CD4-positive, alpha-beta T cell treated with Interleukin-4 for 1 hour (primary cell): ENCODE measurements at places on chromosomes 6 and 20.

DNA sequence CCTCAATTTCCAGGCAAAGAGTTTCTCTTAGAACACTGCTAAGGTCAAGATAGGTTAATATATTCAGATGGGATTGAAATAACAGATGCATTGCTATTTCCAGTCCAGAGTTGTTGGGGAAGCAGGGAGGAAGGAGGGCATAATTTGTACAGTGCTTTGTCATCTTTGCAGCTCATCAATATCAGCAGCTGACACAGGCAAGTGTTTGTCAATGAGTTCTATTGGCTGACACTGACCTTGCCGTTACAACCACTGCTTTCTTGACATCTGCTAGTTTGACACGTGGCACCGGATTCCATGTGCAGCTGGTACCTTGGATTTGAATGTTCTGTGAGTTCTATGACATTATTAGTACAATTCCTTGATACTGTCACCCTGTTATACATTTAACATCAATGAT, 28.0 kb upstream of the MLIP start:
- DNase-seq: no peak

GRCh38 chr6:111277819-111278218, 190.5 kb downstream of the SLC16A10 start:
- DNase-seq: no peak

DNA sequence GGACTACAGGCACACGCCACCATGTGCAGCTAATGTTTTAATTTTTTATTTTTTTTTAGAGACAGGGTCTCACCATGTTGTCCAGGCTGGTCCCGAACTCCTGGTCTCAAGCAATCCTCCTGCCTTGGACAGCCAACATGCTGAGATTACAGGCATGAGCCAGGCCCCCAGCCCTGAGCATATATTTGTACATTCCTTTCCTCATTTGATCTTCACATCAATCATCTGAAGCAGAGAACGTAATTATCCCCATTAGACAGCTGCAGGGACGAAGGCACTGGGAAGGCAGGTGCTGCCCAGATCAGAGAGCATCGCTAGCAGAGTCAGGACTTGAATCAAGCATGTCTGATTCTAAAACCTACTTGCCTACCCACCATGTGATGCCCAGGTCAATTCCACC, 41.0 kb upstream of the SIRPA start:
- DNase-seq: no peak

GRCh38 chr6:15888798-15889772, 226.3 kb upstream of the DTNBP1 start:
- DNase-seq: no peak

DNA sequence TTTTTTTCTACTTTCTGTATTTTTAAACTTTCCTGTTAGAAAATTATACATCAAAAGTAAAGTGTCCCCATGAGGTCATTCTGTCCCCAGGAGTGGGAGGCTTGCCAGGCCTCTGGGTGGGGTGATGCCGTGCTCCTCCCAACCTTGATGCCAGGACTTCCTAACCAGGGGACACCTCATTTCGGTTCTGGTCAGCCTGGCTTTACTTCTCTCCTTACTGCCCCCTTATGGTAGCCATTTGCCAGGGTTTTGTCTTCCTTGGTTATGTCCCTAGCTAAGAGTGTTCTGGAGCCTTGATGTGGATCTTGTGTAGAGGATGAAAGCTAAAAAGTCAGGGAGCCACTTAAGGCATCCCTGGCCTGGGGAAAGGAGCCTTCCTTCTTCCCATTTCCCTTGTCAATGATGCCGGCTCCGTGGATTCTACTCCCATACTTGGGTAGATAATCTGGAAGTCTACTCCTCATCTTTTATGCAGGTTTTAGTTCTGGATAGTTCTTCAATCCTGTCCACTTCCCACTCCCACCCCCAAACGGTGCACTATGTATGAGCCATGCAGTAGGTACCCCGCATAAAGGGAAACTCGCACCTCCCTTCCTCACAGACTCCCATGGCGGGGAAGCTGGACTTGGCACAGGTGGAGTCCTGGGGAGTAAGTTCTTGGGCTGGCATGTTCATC, 164.1 kb upstream of the SALL4 start:
- no peak for DNase-seq

- DNase-seq: no peak
Measured at GRCh38 chr20:21342656-21343345, 39.7 kb downstream of the XRN2 start.

DNA sequence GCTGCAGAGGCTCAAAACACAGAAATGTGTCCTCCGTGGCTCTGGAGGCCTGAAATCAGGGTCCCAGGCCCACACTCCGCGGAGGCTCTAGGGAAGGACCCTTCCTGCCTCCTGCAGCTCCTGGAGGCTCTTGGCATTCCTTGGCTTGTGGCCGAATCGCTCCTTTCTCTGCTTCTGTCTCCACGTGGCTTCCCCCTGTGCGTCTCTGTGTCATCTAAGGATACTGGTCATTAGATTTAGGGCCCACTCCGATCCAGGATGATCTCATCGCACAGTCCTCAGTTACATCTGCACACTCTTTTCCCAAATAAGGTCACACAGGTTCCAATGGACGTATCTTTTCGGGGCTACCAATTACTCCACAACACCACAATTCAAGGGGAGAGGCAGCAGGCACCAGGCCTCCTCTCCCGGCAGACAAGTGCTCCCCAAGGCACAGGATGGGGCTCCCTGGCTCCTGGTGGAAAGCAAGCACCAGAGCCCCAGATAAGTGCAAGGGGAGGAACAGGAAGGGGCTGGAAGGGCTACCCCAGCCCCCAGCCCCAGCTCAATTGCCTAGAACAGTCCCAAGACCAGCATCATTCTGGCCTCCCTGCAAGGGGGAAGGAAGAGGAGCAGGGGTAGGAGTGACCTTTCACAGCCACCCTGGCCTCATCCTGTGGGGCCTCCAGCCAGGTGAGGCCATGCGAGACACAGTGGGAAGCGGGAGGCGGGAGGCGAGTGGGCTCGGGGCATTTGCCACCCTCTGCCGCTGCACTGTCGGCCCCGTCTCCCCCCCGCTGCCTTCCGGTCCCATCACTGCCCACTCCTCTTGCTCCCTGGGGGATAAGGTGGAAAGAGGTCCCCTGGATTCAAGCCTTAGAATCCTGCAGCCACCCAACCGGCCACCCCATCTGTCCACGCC, 16.3 kb downstream of the NTSR1 start:
- DNase-seq: no peak

- DNase-seq: no peak
Measured at GRCh38 chr6:157245436-157245835, 77.9 kb downstream of the TMEM242 start.

DNA sequence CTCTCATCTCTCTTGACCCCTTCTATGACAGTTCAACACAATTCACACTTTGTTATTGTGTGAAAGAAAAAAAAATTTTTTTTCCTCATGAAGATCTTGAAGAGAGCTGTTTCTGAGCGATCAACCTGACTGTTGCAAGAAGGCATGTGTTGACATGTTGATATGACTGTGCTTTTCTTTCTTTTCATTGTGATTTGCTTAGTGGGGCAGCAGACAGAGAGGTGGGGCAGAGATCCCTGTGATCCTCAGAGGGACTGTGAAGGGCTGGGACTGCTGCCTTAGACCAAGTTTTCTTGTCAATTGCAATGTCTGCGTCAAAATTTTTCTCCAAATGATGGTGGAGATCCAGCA, 70.8 kb upstream of the IYD start:
- DNase-seq: no peak

DNA sequence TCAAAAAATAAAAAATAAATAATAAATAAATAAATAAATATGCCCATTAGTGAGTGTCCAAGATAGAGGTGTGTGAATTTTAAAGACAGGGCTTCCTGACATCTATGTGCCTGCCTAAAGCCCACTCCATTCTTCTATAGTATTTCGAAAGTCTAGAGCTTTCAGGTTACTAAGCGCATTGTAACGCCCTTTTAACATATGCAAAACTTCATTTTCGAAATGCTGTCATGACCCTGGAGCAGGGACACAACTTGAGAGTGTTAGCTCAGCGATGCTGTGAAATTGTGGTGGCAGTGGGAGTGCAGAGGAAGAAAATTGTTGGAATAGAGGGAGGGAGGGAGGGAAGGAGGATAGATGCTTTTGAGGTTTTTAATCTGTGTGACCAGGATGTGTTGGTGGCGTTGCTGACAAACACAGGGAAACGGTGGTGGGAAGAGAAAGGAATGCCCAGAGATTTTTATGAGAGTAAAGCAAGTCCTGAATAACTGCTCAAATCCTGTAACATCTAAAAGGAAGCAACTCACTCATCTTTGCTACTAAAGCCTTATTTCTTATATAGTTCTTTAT, 169.3 kb downstream of the ARID1B start:
- no peak for DNase-seq
